WERI-Rb-1 (cell line): ENCODE measurements at places on chromosomes 6 and 20.

DNA sequence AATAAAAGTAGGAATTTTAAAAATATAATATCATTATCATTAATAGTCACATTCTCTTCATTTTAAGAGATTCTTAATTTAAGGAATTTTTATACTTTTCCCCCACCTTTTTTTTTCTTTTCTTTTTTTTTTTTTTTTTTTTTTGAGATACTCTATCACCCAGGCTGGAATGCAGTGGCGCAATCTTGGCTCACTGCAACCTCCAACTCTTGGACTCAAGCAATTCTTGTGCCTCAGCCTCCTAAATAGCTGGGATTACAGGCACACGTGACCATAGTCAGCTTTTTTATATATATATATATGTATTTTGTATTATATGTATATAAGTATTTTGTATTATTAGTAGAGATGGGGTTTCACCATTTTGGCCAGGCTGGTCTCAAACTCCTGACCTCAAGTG is 457.7 kb downstream of the CDKAL1 start:
- no peak for DNase-seq

DNA sequence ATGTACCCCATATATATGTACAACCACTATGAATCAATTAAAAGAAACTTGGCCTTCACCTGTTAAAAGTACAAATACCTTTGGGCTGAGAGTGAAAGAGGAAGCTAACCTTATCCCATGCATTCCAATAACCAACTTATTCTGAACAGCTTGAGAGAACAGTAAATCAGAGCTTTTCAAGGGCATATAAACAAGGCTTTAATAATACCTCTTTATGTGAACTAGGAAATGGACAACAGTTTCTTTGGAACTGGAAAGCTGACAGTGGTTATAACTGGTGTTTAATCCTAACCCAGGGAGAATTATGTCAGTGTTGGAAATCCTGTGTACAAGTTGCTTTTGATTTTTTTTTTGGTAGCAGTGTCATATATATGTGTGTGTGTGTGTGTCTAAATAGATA is 170.5 kb downstream of the TFAP2B start:
- no peak for DNase-seq

DNA sequence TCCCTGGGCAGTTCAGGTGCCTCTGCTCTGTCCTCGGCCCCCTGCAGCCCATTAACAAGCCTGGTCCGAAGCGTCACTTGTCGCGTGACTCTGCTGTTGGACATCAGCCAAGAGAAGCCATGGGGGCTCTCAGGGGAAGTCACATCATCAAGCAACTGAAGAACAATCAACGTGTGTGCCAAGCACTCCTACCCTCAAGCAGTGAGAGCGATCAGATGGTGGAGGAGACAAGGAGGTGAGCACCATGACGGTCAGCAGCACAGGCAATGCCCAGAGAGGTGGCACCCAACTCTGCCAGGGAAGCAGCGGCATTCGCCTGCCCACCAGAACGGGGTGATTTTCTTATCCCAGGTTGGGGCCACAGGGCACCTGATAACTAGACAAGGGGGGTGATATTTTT is 132.7 kb downstream of the AGPAT4 start:
- no peak for DNase-seq

DNA sequence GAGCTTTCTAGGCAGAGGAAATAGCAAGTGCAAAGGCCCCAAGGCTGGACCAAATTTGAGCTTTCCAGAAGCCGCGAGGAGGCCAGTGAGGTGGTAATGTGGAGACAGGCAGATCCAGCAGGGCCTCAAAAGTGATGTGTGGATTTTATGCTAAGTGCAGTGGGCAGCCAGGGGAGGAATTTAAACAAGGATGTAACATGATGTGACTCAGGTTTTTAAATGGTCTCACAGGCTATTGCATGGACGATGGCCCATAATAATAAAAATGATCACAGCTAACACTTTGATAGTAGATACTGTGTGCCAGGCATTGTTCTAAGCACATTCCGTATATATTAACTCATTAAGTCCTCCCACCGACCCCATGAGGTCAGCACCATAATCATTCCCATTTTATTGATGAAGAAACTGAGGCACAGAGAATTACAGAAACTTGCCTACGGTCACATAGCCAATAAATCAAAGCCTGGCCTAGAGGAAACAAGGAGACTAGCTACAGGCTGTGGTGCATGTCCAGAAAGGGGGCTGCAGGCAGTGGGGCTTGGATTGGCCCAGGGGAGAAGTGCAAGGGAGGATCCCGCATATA is 18.0 kb upstream of the PREX1 start:
- no peak for DNase-seq

DNA sequence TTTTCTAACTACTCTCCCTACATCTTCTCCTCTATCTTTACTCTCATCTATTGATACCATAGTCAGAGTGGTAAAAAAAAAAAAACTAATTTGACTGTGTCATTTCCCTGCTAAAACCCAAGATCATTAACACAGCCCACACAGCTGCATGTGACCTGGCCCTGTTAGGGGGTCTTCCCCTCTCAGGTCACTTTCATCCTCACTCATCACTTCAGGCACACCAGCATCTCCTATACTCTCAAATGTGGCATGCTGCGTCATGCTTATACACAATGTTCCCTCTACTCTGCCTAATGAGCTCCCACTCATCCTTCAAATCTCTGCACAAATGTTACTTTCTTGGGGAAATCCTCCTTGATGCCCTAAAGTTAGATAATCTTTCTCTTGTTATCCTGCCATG is 86.8 kb downstream of the CDK19 start:
- no peak for DNase-seq

GRCh38 chr6:168909288-168909687 is 344.4 kb downstream of the THBS2 start:
- DNase-seq = no peak

DNA sequence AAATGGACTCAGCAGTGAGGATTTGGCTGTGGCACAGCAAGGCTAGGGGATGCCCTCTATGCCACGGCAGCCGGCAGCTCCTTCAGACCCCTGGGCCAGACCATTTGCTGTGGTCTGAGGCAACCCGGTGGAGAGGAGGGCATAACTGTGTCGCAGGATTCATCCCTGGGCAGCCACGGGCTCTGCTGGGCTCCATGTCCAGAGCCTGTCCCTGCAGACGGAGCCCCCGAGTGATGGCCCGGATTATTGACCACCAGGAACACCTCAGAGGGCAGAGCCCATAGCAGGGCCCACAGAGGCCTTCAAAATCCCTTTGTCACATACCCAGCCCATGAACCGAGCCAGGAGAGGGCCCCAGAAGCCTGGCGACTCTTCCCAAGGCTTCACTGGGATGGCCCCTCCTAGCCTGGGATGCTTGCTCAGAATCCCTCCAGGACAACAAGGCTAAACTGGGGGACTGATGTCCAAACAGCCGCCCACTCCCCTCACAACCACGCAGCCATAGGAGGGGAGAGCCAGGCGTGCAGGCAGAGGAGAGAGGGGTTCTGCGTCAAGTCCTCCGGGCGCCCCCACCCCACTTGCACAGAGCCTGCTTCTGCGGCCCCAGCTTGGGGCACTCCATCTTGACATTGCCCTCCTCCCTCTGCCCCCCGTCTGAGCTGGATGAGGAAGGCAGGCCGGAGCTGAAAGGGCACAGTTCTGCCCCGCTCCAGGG is 68.2 kb upstream of the AFDN start:
- DNase-seq = no peak

DNA sequence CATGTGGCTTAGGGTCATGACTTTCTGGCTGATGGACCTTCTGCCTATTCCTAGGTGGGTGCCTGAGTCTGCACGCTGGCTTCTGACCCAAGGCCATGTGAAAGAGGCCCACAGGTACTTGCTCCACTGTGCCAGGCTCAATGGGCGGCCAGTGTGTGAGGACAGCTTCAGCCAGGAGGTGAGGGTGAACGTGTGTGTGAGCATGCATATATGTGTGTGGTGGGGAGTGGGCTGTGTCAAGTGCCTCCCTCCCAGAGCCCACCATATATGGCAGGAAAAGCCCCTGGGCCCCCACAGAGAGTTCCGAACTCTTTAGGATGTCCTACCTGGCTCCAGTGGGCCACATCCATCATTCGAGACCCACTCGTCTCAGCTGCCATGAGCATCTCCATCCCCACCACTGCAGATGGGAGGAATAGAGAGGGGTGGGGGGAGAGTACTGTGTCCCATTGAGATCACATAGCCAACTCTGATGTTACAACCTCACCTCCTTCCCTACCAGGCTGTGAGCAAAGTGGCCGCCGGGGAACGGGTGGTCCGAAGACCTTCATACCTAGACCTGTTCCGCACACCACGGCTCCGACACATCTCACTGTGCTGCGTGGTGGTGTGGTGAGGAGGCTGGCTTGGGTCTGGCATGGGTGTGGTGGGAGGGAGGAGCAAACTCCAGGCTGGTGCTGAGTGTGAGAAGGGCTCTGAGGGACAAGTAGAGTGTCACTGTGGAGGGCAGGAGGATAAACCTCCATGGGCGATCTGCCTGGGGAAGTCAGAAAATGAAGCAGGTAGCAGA is 3.2 kb downstream of the SLC22A7 start:
- DNase-seq = no peak

- DNase-seq = no peak
Observed at GRCh38 chr6:113411011-113411410, 446.1 kb upstream of the MARCKS start.

- DNase-seq = no peak
Observed at GRCh38 chr6:73823832-73824231, 127.8 kb downstream of the CD109 start.

DNA sequence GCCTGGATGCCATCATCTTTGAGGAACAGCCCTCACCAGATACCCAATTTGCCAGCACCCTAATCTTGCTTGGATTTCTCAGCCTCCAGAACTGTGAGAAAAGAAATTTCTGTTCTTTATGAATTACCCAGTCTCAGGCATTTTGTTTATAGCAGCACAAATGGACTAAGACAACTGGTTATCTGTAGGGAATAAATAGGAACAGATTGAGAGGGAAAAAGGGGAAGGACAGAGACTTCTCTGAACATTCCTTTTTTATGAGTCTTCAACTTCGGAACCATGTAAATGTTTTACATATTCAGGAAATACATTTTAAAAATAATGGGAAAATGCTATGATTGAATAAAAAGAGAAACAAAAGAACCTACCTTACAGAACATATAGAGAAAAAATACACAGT is 20.9 kb downstream of the KCTD20 start:
- no peak for DNase-seq

DNA sequence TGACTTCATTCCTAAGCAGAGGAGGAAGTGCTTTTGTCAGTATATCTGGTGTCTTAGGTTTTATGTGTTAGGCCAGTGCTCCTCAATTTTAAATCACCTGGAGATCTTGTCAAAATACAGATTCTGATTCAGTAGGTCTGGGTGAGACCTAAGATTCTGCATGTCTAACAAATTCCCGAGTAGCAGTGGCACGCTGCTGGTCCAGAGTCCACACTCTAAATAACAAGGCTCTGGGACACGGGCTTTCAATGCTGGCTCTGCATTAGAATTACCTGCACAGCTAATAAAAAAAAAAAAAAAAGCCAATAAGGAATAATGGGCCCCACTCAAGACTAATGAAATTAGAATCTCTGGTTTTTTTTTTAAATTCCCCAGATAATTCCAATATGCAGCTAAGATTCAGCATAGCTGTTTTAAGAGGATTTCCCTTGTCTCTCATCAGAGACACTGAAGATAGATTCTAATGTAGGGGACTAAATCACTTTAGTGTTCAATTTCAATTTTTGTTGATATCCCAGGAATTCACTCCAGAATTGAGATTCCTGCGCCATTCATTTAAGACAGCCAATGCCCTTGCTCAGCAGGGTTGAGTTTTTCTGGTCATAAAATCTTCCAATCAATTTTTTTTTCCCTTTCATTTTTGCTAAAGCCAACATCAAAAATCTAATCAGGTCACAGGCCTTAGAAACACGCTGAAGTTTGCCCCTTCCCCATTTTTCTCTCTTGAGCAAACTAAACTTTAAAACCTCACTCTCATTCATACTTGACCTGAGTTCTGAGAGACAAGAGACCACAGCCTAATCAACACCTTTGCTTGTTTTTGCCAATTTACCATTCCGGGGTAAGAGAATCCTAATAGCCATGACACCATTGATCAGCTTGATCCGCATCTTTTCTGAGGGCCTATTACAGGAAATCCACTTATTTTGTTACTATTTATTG is 2.4 kb downstream of the TDP2 start:
- DNase-seq = no peak

- no peak for DNase-seq
Observed at GRCh38 chr20:5890773-5891441, 59.4 kb downstream of the TRMT6 start.

DNA sequence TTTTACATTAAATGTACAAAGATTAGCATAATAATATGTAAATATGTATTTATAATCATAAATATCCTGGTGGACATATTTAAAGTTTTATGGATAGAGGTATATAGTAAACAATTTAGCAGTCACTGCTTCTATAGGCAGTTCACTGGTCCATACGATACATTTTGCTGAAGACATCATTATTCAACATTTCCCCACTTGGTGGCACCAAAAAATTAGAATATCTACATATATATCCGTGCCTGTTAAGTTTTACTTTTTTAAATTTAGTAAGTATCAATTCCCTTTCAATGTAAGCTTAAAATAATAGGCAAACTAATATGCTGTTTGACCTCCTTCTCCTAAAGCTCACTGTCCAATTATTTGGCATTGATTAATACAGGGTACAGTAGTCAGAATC is 64.2 kb downstream of the LMBRD1 start:
- DNase-seq = no peak

- DNase-seq = peak; percentile 52
Observed at GRCh38 chr6:111482188-111482958, 645 bp downstream of the REV3L start.

DNA sequence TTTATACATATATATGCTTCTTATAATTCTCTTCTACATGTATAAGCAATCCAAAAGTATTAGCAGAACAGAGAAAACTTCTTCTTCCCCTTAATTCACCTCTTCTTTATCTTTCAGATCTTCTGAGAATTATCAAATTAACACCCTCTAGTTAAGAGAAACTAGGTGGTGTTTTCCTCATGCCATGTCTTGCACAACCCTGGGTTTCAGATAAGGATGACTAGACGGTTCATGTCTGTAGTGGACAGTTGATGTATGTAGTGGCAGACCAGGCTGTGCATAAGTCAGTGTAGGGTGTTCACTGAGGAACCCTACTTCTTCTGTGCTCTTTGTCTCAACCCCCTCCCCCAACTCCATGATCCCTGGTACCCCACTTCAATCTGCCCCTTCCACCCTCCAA is 187.3 kb downstream of the SAMD5 start:
- DNase-seq = no peak

GRCh38 chr6:154504865-154505449 is 5.5 kb downstream of the CNKSR3 start:
- no peak for DNase-seq

GRCh38 chr20:37994512-37994911 is 38.7 kb downstream of the TTI1 start:
- DNase-seq = no peak

GRCh38 chr20:53657279-53657678 is 63.6 kb upstream of the ZNF217 start:
- no peak for DNase-seq

DNA sequence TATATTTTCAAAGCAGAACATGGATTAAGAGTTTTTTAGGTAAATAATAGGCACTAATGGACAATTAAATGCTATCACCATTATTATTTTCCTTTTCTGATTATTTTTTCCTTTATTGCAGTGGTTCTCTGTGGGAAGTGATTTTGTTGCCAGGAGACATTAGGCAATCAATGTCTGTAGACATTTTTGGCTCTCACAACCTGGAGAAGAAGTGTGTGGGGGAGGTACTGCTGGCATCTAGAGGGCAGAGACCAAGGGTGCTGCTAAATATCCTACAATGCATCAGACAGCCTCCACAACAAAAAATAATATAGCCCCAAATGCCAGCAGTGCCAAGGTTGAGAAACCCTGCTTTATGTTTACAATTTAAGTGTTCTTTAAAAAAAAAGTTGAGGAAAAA is 8.3 kb downstream of the IFNGR1 start:
- DNase-seq = no peak

GRCh38 chr6:38720295-38720694 is 5.2 kb downstream of the DNAH8 start:
- DNase-seq = peak; percentile 55
